H4 (cell line): ENCODE measurements at places on chromosomes 11 and 22. TPM values are rescaled to one million over a fixed set of nuclear protein-coding genes. Genes with fewer than 3 reads are reported as not detected.

METTL15 gene
- total RNA-seq, result 14.8 and 19.1 TPM in 2 replicates

BTBD18 gene
- total RNA-seq, result not detected in 2 replicates

GRCh38 chr11:15720460-15720859, 605.7 kb downstream of the INSC start:
- DNase-seq, result no peak

- DNase-seq, result no peak
Observed at GRCh38 chr11:9562716-9563115, 10.8 kb upstream of the WEE1 start.

GRCh38 chr11:11709447-11710239, 87.8 kb upstream of the GALNT18 start:
- no peak for DNase-seq

C11orf65 gene
- total RNA-seq, result 0.41 TPM in 1 of 2 replicates, not detected in the other

DNA sequence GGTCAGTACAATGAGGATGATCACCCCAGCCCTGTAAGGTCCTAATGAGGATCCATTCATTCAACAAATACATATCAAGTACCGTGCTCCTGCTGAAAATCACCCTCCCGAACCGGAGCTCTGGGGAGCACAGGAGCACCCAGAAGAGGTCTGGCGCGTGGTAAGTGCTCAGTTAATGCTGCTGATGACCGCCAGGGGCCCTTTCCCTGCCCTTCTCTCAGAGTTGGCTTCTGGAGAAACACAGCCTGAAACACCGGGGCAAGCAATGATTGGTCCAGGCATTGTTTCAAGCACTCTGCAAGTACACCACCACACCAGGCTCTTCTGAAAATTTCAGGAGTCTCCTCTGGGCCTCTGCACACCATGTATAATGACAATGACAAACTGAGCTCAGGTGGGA, 3.8 kb upstream of the CCDC86 start:
- no peak for DNase-seq

- no peak for DNase-seq
Observed at GRCh38 chr11:90235526-90235925, 12.7 kb upstream of the CHORDC1 start.

DNA sequence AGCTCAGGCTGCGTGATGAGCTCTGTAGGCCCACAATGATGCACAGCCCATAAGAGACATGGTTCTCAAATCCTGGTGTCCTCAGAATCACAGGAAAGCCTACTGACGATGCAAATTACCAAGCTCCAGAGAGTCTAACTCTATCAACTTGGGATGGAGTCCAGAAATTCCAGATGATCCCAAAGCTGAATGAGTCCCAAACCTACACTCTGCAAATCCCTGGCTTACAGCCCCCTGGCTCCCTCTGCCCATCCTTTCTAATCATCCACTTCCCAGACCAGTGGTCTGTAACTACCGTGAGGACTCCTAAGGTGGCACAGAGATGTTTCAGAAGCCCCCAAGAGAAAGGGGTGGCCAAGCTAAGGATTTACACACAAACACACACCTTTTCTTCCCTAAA, 13.5 kb downstream of the ARFGAP2 start:
- no peak for DNase-seq

GRCh38 chr11:111012491-111012890, 233.0 kb upstream of the POU2AF2 start:
- DNase-seq, result no peak

DNA sequence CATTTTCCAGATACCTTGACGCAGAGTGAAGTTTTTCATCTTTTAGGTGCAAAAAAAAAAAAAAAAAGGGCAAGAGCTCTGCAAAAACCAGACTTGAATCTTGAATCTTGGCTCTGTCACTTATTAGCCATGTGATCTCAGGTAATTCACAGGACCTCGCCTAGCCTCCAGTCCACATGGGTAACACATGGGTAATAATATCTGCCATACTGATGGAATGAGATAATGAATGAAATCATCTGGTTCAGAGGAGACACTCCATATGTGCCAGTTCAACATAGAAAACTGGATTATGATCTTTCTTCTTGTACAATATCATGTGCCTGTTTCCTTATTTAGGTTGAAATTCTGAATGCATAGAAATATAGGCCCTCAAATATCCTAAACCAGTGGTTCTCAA, 8.6 kb upstream of the AMOTL1 start:
- DNase-seq, result no peak

SOX6 gene
- total RNA-seq, result 6.4 and 16.6 TPM in 2 replicates

GRCh38 chr11:85269109-85269508, 358.0 kb downstream of the DLG2 start:
- DNase-seq, result no peak

DNA sequence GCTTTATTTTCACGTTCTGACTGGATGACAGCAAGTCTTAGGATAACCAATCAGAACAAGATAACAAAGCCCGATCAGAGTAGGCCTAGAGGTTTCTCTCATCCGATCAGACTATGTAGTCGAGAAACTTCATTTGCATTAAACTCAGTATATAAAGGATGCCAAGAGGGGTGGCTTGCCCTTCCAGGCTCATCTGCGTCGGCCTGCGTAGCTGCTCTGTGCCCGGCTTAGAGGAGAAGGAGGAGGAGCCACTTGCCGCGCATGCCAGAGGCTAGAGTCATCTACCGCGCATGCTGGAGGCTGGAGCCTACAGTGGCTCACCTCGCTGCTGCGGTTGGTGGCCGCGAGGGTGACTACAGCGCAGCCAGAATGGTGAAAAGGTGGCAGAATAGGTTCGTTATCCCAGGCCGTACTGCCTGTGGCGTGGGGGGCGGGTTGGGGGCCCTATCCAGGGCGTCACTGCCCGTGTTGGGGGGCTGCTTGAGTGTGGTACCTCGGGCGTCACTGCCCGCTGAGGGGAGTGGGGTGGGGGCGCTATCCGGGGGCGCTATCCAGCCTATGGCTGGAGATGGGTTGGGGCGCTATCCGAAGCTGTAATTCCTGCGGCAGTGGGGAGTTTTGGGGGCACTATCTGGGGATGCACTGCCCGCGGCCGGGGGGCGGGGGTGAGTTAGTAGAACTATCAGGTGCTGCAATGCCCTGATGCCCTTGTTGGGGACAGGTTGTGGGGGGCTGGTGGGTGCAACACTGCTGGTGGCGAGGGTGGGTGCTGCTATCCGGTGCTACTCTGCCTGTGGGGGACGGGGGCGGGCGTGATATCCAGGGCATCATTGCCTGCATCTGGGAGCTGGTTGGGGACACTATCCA, at the start of gene RFPL2:
TSS of gene RFPL2 (minus strand) at position 218 of the 867 bp plus-strand sequence. CDS start 2,622 bp downstream, outside the sequence.
- peak; percentile 55 for DNase-seq
